ENCODE measurements at places on chromosomes 7 and 10.

DNA sequence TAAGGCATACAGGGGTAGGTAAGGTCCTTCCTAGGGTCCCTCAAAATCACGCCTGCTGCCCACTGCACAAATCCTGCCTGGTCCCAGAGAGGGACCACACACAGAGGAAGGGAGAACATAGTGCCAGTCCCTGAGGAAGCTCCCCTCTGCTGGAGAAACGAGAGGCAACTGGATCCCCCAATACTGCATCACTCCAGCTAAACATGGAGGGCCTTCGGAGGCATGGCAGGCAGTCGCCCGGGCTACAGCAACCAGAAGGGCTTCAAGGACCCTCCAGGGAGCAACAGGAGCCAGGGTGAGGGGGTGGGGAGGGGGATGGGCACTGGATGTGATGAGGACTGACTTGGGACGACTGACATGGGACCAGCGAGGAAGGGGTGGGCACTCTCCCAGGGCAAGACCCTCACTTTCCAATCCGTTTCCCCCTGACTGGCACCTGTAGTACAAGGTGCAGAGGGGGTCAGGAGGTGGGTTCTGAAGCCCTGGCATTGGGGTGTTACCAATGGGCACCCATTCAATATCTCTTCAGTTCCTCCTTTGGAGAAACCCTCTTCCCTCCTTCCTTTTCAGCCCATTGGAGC lies 21.7 kb downstream of the DDIT4 start:
- no peaks in the 10 kb centered on the region for H3K27me3 ChIP-seq
- no peak for DNase-seq
- no peak overlapping the region for H3K27ac ChIP-seq

- H3K4me1 ChIP-seq: no peaks in the 10 kb centered on the region
- no peak overlapping the region for H3K27ac ChIP-seq
- H3K27me3 ChIP-seq: no peaks in the 10 kb centered on the region
- no peaks in the 10 kb centered on the region for H3K36me3 ChIP-seq
These were observed 260.1 kb downstream of the SLC25A13 start for GRCh38 chr7:96061844-96062243.

- no peaks in the 10 kb centered on the region for H3K27me3 ChIP-seq
- H3K4me1 ChIP-seq: no peaks in the 10 kb centered on the region
- DNase-seq: no peak
- no peak overlapping the region for H3K4me3 ChIP-seq
These were observed 74.5 kb downstream of the BMPER start for GRCh38 chr7:33979807-33980355.

- no peak for DNase-seq
- H3K27me3 ChIP-seq: no peaks in the 10 kb centered on the region
- H3K27ac ChIP-seq: no peak overlapping the region
- peaks cover 10% of the 10 kb centered on the region for H3K4me1 ChIP-seq
- H3K4me3 ChIP-seq: no peak overlapping the region
These were observed 20.8 kb downstream of the TSPAN14 start for GRCh38 chr10:80474941-80475340.

- no peaks in the 10 kb centered on the region for H3K27me3 ChIP-seq
- H3K4me1 ChIP-seq: no peaks in the 10 kb centered on the region
- DNase-seq: no peak
- H3K4me3 ChIP-seq: no peak overlapping the region
- H3K36me3 ChIP-seq: no peaks in the 10 kb centered on the region
These were observed 44.1 kb downstream of the PAPSS2 start for GRCh38 chr10:87703771-87704170.
